Stimulated activated memory B cell treated with anti-CD40 and anti-IgM and Interleukin-4, amounts not matched to agents 10 μg/mL and 1 μg/mL and 100 μg/mL, for 72 hours (primary cell): ENCODE measurements at places on chromosomes 11 and 22.
A peak's percentile ranks its signal among the peaks of the same experiment; 100 is the strongest.

DNA sequence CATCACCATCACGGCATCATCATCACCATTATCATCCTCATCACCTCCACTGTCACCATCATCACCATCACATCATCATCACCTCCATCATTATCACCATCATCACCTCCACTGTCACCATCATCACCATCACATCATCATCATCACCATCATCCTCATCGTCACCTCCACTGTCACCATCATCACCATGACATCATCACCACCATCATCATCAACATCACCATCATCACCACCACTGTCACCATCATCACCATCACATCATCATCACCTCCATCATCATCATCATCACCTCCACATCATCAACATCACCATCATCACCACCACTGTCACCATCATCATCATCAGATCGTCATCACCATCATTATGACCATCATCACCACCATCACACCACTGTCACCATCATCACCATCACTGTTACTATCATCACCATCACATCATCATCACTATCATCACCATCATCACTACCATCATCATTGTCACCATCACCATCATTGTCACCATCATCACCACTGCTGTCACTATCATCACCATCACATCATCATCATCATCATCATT is 32.8 kb downstream of the PARVG start:
- no peak for ATAC-seq

DNA sequence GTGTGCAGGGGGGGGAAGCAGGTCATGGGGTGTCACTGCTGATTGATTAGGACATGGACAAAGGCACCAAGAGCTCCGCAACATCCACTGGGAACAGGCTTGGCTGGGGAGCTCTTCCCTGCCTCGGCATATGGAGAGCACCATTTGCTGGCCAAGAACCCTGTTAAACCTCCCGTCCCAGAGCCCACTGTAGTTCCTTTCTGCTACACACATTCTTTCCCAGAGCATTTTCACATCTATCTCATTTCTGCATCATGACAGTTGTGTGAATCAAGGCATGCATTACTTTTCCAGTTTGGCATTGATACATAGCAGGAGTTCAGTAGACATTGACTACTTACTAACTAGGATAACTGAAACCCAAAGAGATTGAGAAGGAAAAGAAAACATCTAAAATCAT is 333.4 kb upstream of the B3GAT1 start:
- no peak for ATAC-seq

DNA sequence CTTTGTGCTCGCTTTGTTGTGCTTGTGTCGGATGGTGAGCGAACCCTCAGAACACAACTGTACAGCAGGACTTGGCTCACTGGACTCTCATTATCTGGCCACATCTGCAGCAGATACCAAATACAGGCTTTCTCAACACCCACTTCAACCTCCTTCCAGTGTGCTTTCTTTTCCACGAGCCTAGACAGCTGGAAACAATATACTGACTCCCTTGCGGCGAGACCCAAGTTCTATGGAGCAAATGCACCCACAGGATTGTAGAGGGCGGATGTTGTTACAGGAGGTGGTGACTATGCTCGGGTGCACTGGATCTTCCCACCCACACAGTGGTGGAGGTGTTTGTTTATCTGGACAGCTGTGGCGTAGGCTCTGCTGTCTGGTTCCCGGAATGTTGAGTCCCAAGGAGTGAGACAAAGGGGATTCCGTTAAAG is 204.3 kb downstream of the TENM4 start:
- no peak for ATAC-seq

GRCh38 chr11:776561-777287 is 563 bp downstream of the GATD1 start:
- peak; percentile 62 for ATAC-seq

DNA sequence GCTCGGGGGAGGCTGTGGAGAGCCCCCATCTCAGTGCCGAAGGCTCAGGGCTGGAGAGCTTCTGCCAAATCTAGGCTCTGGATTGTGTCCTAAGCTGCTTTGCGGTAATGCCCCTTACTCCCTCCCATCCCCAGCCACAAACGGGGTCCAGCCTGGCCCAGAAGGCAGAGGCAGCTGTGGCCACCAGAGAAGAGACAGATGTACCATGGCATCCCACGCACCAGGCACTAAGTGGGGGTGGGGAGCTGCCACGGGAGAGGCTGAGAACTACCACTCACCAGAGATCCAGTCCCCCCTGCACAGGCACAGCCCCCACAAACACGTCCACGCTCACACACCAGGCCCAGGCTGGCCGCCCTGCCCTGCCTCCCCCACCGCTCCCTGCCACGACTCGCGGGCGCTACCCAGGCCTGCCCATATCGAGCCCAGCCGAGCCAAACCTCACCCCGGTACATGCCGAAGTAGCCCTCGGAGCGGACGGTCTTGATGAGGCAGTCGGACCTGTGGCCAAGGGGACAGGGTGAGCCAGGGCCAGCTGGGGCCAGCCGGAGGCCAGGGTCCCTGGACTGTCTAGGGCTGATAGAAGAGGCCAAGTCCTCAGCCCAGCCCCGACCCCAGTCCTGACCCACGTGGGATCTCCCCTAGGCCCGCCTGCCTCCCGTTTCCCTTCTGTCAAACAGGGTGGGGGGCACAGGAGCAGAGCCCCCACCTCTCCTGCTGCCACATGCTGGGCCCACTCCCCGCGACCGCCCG is 3.9 kb downstream of the SLC25A22 start:
- ATAC-seq = no peak

DNA sequence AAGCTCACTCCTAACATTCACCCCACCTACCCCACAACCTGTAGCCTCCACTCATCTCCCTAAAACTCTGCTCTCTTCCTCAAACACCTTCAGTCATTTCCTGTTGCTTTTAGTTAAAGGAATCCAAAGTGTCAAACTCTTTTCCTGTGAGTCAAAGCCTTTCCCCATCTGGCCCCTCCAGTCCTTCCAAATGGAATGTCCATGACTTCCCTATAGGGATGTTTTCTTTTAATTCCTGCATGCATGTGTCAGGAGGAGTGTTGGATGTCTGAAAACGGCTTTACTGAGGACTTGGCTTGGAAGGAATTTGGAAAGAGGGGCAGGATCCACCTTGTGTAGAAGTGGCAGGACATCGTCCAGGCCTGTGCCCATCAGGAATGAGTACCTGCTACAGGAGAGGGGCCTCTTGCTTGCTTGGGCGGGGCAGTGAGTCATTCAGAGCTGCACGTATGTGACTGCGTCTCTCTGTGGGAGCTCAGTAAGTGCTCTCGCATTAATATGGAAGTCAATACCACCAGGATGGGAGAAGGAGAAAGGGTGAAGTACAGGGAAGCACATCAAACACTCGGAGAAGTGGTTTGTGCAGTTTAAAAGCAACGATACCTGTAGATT is 491.9 kb downstream of the OPCML start:
- no peak for ATAC-seq

- peak; percentile 57 for ATAC-seq
Observed at GRCh38 chr11:86129740-86130540, 61.1 kb upstream of the PICALM start.

DNA sequence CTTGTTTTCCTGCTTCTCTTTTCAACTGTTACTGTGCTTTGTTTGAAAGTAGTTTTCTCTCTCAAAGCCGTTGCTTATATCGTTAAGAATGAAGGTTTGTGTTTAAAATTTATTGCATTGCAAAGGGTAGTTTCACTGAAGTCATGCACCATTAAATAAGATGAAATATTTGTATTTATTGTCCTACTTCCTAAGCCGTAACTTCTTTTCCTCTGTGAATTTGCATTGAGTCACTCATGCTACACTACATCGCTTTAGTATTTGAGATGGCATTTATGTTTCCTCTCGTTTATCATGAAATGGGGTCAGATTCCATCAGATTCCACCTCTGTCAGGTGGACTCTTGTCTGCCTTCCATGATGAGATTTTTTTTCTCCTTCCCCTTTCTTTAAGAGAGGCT is 65.8 kb upstream of the RASSF10 start:
- no peak for ATAC-seq

DNA sequence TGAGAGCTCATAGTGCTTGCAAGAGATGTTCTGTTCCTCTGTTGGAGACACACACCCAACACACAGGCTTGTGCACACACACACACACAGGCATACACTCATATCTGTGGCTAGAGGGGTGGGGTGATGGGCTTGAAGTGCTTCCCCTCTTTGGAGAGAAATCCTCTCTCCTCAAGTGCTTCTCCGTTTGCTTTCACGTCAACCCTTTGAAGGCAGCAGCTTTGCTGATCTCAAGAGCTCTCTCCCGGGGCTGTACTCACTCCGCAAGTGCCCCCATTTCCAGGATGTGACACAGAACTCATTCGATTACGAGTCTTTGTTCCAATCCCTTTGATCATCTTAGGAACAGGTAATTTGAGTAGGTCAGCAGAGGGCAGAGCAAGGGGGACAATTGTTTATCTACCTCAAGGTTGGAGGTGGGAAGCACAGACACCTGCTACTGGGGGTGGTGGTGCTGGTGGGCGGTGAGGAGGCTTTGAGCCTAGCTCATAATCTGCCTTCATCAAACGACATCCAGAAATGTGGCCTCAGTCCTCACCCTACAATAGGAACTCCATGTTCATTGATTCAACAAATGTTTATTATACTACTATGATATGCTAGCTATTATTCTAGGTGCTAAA is 529.8 kb upstream of the CADM1 start:
- no peak for ATAC-seq

DNA sequence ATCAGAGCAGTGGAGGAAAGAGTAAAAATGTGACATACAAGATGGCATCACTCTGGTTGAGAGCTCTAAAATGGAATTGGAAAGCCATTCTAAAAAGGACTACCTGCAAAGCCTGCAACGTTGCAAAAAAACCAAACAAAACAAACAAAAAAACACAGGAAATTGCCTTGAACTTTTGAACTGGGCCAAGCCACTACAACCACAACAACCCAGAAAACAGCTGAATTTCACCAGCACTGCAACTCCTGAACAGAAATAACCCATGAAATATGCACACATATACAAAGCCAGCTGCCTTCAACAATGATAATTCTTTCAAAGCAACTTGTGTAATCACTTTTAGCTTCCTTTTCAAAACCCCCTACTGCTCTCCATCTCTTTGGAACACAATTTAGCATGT is 326.6 kb upstream of the LRRC4C start:
- no peak for ATAC-seq

DNA sequence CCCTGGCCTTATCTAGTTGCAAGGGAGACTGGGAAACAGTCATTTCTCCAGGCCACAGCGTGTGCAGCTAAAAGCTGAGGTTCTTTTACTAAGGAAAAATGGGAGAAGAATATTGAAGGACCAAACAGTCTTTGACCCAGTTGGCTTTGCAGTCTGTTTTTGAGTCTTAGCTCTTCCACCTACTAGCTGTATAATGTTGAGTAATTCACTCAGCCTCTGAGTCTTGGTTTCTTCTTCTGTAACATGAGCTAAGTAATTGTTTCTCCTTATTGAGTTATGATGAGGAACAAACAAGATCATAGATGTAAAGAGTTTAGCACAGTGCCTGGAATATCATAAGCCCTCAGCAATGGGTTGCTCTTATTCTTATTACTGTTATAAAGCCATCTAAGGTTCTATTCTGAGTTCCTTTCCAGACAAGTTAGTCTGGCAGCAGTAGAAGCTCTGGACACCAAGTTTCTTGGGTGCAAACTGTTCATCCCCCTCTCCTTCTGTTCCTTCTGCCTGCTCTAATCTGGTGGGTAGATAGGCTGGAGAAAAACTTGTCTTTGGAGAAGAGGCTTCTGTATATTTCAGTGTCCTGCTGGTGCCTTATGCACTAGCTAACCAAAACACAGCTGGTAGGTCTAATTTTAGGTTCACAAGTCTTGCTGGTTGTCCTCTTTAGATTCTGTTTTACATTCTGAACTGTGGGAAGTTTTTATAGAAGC is 13.5 kb downstream of the TRIM44 start:
- ATAC-seq = no peak

GRCh38 chr11:33452836-33453624 is 195.8 kb downstream of the HIPK3 start:
- ATAC-seq = no peak

DNA sequence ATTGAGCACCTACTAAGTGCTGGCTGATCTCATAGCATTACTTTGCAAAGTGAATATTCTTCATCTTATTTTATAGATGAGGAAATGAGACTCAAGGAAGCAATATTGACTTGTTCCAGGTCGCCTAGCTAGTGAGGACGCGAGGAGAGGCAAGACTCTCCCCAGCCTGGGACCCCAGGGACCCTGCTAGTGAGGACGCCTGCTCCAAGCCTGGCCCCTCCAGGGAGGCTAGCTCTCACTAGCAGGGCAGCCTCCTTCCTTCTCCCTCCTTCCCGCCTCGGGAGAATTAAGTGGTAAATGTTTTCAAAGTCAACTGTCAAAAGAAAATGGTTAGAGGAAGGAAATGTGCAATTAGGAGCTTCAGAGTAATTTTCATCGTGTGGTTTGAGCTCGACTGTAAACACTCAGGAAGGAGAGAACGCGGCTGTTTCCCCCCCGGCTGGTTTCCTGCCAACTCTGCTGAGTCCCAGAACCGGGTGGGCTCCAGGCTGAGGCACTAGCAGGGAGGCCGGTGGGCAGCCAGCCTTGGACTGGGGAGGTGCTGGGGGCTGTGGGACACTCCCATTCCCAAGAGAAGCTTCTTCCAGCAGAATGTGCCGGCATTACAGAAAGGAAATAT is 17.9 kb downstream of the MYEOV start:
- ATAC-seq = no peak

DNA sequence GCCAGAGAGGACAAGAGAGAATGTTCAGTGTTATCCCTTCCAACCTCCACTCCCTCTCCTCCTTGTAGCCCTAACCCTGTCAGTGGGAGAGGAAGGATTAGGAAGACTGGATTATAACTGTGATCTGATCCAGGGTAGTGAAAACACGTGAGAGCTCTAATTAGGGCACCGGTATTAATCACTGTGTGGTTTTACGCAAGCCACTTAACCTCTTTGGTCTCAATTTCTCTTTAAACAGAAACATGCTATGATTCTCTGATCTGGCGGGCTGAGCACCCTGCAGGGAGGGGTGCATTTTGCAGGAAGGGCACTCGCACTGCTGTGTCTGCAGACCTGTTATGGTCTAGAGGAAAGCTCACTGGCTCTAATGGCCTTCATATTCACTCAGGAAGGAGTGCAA is 11.5 kb downstream of the RPL27A start:
- no peak for ATAC-seq

DNA sequence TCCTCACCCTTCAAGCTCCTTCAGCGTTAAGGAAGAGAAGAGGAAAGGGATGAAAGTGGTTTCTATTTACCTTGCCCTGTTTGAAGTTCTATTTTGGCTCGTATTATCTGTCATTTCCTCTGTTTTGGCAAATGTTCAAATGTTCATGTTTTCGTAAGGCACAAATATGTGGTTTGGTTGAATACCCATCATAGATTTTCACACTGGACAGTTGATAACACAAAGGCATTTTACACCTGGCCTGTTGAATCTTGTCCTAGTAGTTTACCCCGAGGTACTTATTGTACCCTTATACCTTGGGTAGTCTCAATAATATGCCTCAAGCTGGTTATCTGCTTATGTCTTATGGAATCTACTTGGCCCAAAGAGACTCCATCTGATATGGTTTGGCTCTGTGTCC is 706.9 kb downstream of the METTL15 start:
- no peak for ATAC-seq

- ATAC-seq = no peak
Observed at GRCh38 chr11:129644326-129644725, 171.3 kb upstream of the TMEM45B start.
